ENCODE measurements at places on chromosomes 2 and 18. TPM values are rescaled to one million over a fixed set of nuclear protein-coding genes. Genes with fewer than 3 reads are reported as not detected.

- peak; percentile 55 for DNase-seq
Measured at GRCh38 chr2:40244675-40245074, 207.2 kb downstream of the SLC8A1 start.

DNA sequence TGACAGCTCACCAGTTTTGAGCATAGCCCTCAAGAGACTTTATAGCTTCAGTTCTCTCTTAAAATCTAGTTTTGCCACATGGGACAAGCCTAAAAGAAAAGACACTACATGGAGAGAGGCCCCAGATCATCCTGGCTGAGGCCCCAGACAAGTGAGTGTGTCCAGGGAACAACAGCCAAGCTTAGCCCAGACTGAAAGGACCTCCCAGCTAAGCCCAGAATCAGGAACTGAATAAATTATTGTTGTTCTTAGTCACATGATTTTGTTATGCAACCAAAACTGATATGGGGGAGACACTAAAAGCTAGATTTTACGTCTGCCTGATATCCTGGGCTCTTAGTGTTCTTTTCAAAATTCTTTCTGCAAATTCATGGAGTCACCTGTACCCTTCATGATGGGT is 29.3 kb upstream of the LBH start:
- DNase-seq = no peak

DNA sequence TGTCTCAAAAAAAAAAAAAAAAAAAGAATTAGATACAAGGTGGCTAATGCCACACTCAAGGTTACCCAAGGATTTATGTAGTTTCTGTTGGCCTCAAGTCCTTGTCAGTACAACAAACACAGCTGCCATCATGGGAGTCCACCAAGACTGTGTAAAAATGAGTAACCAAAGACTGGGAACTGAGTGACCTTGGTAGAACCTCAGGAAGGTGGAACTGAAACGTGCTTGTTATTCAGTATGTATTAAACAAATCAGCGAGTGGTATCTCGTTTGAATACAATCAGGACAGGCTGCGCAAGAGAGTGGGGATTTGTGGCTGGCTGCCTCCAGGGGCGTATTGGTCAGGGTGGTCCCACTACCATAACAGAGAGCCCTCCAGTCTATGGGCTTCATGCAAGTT is 1.6 kb upstream of the SFTPB start:
- no peak for DNase-seq

- no peak for DNase-seq
Measured at GRCh38 chr2:77977471-77978063, 455.4 kb upstream of the LRRTM4 start.

Gene RAX
- not detected for total RNA-seq

Gene YES1
- 17.1 TPM for total RNA-seq

Gene C2orf92
- 19.6 TPM for total RNA-seq

Gene HOXD3
- not detected for total RNA-seq

Gene UGT1A10
- total RNA-seq = not detected

Gene GKN2
- total RNA-seq = not detected
